ENCODE measurements at places on chromosomes 3 and 15.

GRCh38 chr3:45055411-45056143, 29.5 kb downstream of the CLEC3B start:
- DNase-seq: no peak

- no peak for DNase-seq
Observed at GRCh38 chr3:5489536-5489935, 302.0 kb downstream of the EDEM1 start.

GRCh38 chr15:70528270-70528706, 235.1 kb downstream of the UACA start:
- DNase-seq: peak; percentile 78

DNA sequence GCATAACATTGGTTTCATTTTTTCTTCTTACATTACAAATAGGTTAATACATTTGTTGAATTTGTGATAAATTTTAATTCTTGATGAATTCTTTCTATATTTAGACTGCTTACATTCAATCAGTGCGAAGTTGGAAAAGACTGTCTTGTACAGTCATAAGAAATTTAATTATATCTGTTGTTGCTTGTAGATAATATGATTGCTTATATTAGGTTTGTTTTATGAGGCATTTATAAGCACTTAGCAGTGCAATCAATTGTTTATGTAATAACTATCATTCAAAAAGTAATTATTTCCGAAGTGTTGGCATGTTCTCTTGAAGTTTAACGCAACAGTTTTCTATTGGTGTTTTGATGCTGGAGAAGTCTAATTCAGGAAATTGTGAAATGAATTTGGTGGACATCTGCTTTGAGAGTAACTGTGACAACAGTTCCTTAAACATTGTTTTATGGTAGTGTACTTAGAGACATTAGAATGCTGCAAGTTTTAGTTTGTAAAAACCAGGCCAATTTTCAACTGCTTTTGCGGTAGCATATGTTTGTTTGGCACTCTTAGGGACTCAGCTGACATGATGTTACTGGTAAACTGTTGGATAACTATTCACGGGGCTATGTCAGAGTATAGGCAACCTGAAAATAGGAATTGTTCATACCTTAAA, 99.7 kb downstream of the NAALADL2 start:
- DNase-seq: no peak

DNA sequence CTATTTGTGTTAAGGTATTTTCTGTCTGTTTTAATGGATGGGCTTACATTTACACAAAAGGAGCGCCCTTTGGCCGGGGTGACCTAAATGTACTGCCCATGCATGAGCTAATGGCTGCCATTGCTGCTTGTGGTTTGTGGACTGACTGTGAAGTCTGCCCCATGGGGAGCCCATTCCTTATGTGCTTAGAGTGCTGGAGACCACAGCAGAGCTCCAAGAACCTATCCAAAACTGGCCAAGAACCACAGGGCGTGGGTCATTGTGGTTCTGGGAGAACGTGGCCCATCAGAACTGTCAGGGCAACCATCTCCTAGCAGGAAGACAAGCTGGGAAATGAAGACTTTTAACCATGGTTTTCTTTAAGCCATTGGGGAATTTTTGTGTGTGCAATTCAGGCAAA, 105.3 kb downstream of the CHDH start:
- DNase-seq: no peak

GRCh38 chr3:172836390-172836997, 86.0 kb downstream of the ECT2 start:
- DNase-seq: no peak

DNA sequence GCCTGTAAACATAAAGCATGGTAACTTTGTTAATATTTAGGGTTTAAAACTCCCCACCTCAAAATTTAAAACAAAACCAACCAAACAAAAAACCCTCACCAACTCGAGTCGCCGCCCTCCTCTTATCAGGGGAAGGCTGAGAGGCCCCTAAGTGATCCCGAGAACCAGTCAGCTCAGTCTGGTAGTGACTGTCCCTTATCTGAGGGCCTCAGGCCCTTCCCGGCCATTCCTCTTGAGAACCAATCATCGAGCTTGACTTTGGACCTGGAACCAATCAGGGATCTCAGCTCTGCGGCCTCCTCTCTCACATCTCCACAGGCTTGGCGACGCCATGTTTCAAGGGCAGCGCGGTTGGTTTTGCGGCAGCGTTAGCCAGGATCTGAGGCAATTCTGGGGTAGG, at the start of gene TERB2:
TSS of gene TERB2 (plus strand) at position 300 of the 400 bp plus-strand sequence. CDS start at position 332, 32 bp downstream.
- no peak for DNase-seq

DNA sequence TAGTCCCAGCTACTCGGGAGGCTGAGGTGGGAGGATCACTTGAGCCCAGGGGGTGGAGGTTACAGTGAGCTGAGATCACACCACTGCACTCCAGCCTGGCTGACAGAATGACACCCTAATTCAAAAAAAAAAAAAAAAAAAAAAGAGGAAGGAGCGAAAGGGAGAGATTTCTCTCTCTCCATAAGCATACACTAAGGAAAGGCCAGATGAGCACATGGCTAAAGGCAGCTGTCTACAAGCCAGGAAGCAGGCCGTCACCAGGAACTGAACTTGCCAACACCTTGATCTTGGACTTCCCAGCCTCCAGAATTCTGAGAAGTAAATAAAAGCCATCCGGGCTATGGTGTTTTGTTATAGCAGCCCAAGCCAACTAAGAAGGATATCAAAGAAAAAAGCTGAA, 7.5 kb downstream of the SRGAP3 start:
- DNase-seq: no peak

- no peak for DNase-seq
Observed at GRCh38 chr3:107833043-107833442, 257.8 kb downstream of the CD47 start.

DNA sequence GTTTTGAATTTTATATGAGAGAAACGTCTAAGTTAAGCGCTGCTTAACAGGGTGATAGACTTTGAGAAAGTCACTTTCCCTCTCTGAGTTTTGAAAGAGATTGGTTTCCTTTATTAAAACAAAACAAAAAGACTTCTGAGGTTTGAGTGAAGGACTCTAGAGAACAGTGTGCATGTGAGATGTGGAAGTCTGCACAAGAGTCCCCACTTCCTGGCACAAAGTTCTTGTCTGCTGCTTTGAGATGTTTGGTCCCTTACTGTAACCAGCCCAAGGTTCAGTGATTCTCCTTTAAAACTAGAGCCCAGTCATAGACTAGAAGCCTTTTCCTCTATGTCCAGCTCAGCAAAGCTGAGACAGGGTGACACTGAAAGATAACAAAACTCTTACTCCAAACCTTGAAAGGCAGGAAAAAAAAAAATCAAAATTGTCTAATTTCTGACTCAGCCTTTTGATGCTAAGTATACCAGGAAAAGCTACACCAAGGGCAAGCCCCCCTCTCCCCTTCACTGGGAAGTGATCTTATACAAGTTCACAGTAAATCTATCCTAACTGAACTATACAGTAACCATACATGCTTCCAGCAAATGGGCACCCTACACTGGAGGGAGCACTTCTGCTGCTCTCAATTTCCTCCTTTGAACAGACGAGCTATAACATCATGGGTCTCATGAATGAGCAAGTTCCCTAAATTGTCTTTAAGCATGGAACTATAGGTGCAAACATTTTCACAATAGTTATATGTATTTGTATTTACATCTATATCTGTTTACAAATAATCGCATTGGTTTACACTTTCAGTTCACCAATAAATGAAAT, 2.3 kb downstream of the POPDC2 start:
- no peak for DNase-seq

GRCh38 chr3:3080309-3080708, 29.9 kb downstream of the IL5RA start:
- DNase-seq: no peak

GRCh38 chr3:172094621-172095557, 55.5 kb downstream of the FNDC3B start:
- peak; percentile 41 for DNase-seq

GRCh38 chr3:99407257-99407656, 231.1 kb upstream of the COL8A1 start:
- DNase-seq: no peak

DNA sequence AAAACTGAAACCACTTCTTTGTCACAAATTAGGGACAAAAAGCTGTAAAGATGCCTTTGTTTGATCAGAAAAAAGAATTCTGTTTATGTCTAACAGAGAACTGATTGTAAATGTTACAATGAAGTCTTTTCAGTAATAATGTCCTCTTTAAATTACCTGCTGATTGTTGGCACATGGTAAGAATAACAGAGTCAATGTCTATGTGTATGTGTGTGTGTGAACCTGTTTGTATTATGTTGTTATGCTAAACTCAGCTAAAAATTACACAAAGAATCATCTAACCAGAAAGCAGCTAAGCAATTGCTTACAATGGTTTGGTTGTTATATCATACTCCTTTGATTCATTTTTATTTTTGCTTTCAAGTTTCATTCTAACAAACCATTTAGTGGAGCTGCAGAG, 159.1 kb upstream of the PDZRN3 start:
- no peak for DNase-seq

GRCh38 chr3:164748626-164749025, 329.7 kb downstream of the SI start:
- no peak for DNase-seq

- DNase-seq: no peak
Observed at GRCh38 chr15:58431221-58432149, at the start of gene LIPC. TSS of gene LIPC (plus strand) at chr15:58431991. CDS start at chr15:58432033, 42 bp downstream.

GRCh38 chr3:131162516-131162915, 135.8 kb downstream of the NEK11 start:
- no peak for DNase-seq

- DNase-seq: no peak
Observed at GRCh38 chr3:45773072-45773471, 23.3 kb downstream of the SLC6A20 start.

- no peak for DNase-seq
Observed at GRCh38 chr3:77668376-77668775, 628.5 kb downstream of the ROBO2 start.

DNA sequence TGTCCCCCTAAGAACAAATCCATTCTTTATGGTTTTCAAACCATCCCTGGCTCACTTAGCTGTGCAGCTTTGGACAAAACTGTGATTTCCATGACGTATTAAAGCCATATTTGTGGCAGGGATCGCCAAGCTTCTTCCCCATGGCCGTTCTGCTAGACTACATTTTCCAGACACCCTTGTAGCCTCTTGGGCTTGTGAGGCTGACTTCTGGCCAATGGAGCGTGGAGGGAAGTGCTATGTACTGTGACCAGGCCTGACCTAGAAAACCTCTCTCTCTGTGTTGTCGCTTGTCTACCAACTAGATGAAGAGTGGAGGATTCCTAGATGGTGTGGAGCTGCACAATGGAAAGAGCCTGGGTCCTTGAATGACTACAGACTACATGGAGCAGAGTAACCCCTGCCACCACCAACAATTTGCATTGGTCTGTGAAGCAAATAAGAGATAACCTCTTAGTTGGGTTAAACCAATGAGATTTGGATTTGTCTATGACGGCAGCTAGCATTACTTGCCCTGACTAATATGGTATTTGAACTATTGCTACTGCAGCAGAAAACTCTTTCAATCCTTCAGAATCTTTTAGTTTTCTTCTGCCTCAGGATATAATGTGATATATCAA, 22.1 kb upstream of the MGLL start:
- no peak for DNase-seq

DNA sequence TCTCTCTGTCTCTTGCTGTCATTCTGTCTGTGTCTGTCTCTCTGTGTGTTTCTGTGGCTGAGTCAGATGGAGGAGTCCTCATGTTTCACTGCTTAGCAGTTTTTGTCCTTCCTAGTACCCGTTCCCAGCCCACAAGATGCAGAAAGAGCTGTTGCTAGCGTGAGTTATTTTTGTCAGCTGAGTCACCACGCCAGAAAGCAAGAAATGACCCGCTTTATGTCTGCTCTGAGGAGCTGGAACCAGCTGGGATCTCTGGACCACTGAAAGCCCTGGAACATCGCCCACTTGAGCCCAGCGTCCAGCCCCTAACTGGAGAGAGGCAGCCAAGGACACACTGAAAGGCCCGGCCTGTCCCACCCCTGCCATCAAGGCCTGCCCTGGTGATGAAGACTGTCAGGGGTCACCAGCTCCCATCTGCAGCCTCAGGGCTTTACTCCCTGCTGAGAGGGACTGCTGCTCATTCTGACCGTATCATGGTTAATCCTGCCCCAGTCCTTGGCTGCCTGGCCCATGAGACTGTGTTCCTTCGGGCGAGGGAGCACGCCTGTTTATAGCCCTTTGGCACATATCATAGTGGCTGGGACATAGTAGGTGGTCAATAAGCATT, 101.7 kb upstream of the TPM1 start:
- peak; percentile 47 for DNase-seq

DNA sequence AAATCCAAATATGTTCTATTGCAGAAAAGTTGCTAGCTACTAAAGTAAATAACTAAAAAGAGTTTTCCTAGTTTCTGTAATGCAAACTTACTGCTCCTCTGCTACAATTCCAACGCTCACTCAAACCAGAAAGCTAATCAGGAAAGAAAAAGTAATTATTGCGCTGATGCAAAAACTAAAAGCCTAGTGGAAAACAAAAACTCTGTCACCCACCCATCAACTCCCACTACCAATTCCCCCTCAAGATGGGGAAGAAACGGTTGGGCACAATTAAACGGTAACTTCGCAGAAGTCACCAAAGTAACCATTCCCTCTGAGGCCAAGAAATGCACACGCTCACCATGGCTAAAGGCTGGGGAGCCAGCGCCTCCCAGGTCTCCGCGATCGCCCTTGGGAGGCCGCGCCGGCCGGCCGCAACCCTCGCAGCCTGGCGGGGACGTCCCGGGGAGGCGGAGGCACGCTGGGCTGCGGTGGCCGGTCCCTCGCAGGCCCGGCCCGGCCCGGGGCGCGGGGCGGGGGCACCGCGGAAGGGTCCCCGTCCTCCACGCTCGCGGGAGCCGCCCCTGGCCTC, 684 bp downstream of the SLTM start:
- DNase-seq: no peak

DNA sequence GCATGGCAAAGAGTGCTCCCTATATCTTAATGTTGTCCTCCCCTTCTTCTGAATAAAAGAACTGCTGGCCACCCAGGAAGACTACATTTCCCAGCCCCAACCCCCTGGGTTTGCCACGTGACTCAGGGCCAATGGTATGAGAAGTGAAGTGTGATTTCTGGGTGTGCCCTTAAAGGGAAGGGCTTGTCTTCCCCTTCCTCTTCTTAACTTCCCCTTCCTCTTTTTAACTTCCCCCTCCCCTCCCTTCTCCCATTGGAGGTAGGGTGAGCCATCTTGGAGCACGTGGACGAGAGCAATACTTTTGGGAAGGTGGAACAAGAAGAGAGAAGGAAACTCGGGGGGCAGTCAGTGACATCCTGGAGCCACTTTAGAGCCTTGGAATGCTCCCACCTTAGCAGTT, 6.8 kb upstream of the KBTBD12 start:
- no peak for DNase-seq

GRCh38 chr3:59321881-59322540, 272.2 kb upstream of the CFAP20DC start:
- DNase-seq: no peak

DNA sequence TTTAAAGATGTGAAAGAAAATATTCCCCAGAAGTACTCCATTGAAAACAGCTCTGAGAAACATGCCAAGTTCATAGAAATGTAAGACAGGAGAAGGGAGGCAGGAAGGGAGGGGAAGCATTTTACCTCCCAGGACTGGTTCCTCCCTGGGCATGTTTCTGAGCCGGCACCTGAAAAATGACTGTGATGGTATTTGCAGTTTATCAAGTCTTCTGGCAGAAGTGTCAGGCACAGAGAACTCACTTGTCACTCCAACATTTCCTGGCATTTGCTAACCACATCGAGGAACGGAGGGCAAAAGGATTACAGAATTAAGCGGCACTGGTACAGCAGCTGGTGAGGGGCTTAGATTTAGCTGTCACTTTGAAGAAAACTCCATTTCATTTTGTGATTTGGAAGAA, 1054.0 kb downstream of the TUSC7 start:
- no peak for DNase-seq

All from T-helper 2 cell treated with Interferon-gamma antibody and Interleukin-4, amounts not matched to agents 5 μg/mL and 100 μg/mL, for 36 hours (primary cell).